ENCODE measurements at places on chromosomes 2 and 18. TPM values are rescaled to one million over a fixed set of nuclear protein-coding genes. Genes with fewer than 3 reads are reported as not detected.

DNA sequence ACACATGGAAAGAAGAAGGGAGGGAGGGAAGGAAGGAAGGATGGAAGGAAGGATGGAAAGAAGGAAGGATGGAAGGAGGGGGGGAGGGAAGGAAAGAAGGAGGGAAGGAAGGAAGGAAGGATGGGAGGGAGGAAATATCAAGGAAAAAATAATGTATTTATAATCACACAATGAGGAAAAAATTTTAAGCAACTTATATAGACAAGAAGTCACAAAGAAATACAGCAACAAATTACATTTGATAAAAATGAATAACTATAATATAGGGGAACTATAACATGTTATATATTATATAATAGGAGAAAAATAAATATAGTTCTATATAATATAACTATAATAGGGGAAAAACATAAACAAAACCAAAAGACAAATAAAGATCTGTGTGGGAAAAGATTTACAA lies 441.8 kb downstream of the LRATD1 start:
- DNase-seq, result no peak

- DNase-seq, result no peak
These were observed 5.2 kb downstream of the ZSCAN30 start for GRCh38 chr18:35284841-35285240.

DNA sequence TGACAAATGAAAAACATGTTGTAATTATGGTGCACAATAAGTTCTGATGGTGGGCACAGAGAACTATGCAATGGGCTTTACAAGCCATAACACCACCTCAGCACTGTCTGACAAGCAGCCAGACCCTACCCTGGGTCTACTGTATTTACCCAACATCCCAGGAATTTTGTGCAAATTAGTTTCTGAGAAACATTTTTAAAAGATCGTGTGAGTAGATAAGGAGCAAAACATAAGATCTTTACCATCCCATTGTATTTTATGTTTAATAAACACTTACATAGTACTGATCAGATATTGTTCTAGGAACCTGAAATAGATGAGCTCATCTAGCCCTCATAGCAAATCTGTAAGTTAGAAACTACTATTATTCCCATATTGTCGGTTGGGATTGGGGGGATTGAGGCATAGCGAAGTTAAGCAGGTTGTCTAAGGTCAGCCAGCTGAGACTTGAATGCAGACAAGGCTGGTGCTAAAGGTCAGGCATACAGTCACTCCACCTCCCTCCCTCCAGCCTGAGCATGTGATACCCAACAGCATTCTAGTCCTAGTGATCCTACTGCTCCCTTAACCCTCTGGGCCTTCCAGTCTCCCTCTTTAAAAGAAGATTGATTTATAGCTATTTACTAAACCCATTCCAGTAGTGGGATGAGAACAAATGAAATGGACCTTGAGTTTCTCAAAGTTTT lies 67.4 kb upstream of the STAM2 start:
- DNase-seq, result no peak

GREB1 gene
- polyA plus RNA-seq, result 10.9 TPM

NEURL3 gene
- polyA plus RNA-seq, result 0.37 TPM

SDC1 gene
- 4.7 TPM for polyA plus RNA-seq
